ENCODE measurements at places on chromosomes 4 and X.

GRCh38 chrX:151977009-151977408 lies 2.5 kb upstream of the GABRE start:
- DNase-seq, result no peak
- no peaks in the 10 kb centered on the region for H3K27me3 ChIP-seq
- no peaks in the 10 kb centered on the region for H3K36me3 ChIP-seq
- no peaks in the 10 kb centered on the region for H3K4me1 ChIP-seq
- H3K27ac ChIP-seq, result no peak overlapping the region
- no peak overlapping the region for H3K4me3 ChIP-seq

- H3K27me3 ChIP-seq, result no peaks in the 10 kb centered on the region
- H3K27ac ChIP-seq, result no peak overlapping the region
- no peak overlapping the region for H3K4me3 ChIP-seq
- DNase-seq, result no peak
These were observed 352.2 kb downstream of the IDS start for GRCh38 chrX:149152941-149153340.

GRCh38 chr4:81207828-81208227 lies 7.2 kb downstream of the PRKG2 start:
- H3K4me3 ChIP-seq, result no peak overlapping the region
- H3K4me1 ChIP-seq, result no peaks in the 10 kb centered on the region
- H3K27me3 ChIP-seq, result no peaks in the 10 kb centered on the region
- no peaks in the 10 kb centered on the region for H3K36me3 ChIP-seq
- no peak overlapping the region for H3K27ac ChIP-seq

- DNase-seq, result no peak
- no peak overlapping the region for H3K4me3 ChIP-seq
- H3K27me3 ChIP-seq, result no peaks in the 10 kb centered on the region
These were observed 88.3 kb downstream of the BCOR start for GRCh38 chrX:40009462-40009851.

GRCh38 chr4:13989501-13989900 lies 362.0 kb upstream of the BOD1L1 start:
- H3K27me3 ChIP-seq, result no peaks in the 10 kb centered on the region
- H3K4me1 ChIP-seq, result no peaks in the 10 kb centered on the region
- H3K27ac ChIP-seq, result no peak overlapping the region
- H3K36me3 ChIP-seq, result no peaks in the 10 kb centered on the region

- H3K36me3 ChIP-seq, result no peaks in the 10 kb centered on the region
- no peaks in the 10 kb centered on the region for H3K27me3 ChIP-seq
- DNase-seq, result no peak
- H3K27ac ChIP-seq, result no peak overlapping the region
- H3K4me1 ChIP-seq, result no peaks in the 10 kb centered on the region
These were observed 255.6 kb downstream of the NDST4 start for GRCh38 chr4:114857831-114858230.

DNA sequence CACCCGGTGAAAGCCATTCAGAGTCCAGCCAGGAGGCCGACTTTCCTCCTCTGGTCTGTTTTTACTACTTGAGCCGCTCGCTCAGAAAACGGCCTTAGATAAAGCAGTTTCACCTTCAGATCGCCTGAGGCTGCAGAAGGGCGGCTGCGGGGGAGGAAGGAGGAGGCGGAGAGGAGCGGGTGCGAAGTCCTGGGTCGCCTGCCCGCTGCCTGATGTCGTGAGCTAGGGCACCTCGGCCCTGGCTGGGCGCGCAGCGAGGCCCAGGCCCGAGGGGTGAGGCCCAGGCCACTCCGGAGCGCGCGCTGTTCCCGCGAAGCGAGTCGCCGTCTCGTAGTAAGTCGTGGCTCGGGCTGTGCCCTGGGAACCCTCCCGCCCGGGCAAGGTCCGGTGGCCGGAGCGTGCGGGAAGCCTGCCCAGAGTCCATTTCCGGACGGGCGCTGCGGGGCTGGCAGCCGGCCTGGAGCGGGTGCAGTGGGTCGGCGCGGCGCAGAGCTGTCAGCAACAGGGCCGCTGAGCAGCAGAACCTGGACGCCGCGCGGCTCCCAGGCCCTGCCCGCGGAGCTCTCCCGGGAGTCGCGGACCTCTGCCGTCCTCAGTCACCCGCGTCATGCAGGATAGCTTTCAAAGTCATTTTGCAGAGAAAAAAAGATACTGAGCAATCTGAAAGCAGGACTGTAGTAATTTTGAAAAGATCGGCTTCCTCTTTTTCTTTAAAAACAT lies 18.6 kb downstream of the TRIM2 start:
- peak; percentile 7 for DNase-seq
- peak overlapping the region; percentile 54 for H3K4me3 ChIP-seq
- no peak overlapping the region for H3K27ac ChIP-seq
- H3K4me1 ChIP-seq, result peaks cover 17% of the 10 kb centered on the region
- H3K36me3 ChIP-seq, result no peaks in the 10 kb centered on the region

DNA sequence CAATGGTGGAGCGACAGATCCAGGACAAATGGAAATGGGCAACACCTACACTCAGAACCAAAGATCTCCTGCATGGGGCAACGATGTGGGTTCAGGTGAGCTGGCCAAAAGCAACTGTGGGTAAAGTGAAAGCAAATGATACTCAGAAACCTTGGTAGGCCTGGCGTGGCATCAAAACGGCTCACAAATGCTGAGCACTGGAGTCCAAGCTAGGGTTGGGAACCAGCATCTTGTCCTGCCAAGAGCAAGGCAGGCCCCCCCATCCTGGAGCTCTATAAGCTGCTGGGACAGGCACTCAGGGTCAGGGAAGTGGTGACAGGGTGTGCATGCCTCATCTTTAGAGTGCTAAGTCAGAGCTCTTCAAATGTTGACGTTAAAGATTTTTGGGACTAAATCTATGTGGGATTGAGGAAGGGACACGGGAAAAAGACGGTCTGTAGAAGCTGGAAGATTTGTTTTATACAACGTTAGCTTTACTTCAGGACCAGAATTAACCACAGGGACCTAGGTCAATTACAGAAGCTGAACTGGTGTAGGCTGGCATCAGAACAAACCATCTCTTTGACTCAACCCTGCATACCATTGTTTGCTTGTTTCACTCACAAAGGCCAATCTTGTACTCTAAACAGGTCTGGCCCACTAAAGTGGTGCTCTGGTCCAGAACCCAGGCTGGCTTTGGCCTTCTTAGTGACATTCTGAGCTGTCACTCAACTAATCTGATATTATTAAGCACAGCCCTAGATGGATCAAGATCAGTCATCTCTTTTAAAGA lies 10.7 kb downstream of the ATP8A1 start:
- DNase-seq, result no peak
- H3K4me1 ChIP-seq, result peaks cover 52% of the 10 kb centered on the region
- H3K4me3 ChIP-seq, result no peak overlapping the region
- H3K27me3 ChIP-seq, result no peaks in the 10 kb centered on the region

- no peaks in the 10 kb centered on the region for H3K4me1 ChIP-seq
- no peak overlapping the region for H3K27ac ChIP-seq
- no peak for DNase-seq
- H3K36me3 ChIP-seq, result no peaks in the 10 kb centered on the region
- no peak overlapping the region for H3K4me3 ChIP-seq
These were observed 422.1 kb downstream of the BCOR start for GRCh38 chrX:39675619-39676018.

GRCh38 chr4:33883111-33883510 lies 2361.2 kb downstream of the ARAP2 start:
- no peaks in the 10 kb centered on the region for H3K36me3 ChIP-seq
- H3K27ac ChIP-seq, result no peak overlapping the region
- no peak overlapping the region for H3K4me3 ChIP-seq
- DNase-seq, result no peak
- H3K4me1 ChIP-seq, result no peaks in the 10 kb centered on the region

GRCh38 chr4:88021824-88022223 lies 14.4 kb downstream of the PKD2 start:
- no peak overlapping the region for H3K27ac ChIP-seq
- no peak overlapping the region for H3K4me3 ChIP-seq
- no peak for DNase-seq
- H3K27me3 ChIP-seq, result no peaks in the 10 kb centered on the region
- H3K4me1 ChIP-seq, result no peaks in the 10 kb centered on the region

- no peaks in the 10 kb centered on the region for H3K4me1 ChIP-seq
- H3K27ac ChIP-seq, result no peak overlapping the region
- H3K4me3 ChIP-seq, result no peak overlapping the region
- no peaks in the 10 kb centered on the region for H3K36me3 ChIP-seq
These were observed 211.2 kb downstream of the NSUN7 start for GRCh38 chr4:40960941-40961340.

DNA sequence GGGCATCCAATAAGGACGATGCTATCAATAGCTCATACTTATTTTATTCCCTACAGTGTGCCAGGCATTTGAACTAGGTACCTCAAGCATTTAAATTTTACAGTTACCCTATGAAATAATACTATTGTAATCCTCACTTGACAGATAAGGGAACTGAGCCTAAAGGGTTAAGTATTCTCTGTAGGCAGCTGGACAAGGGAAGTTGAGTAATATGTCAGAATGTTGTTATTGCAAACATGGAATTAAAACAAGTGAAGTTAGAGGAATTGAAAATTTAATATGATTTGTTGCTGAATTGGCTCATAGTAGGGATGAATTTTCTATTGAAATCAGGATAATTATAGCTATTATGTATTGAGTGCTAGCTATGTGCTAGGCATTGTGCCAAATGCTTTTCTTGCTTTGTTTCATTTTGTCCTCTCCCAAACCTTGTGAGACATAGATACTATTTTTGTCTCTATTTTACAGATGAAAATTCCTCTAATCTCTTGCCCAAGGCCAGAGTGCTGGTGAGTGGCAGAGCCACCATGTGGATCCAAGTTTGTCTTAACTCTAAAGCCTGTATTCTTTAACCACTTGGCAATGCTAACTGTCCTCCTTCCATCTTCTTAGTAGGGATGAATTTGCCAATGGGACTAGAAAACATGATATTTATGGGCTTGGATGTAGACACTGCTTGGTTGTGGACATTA lies 58.1 kb downstream of the TMEM164 start:
- no peak overlapping the region for H3K4me3 ChIP-seq
- no peaks in the 10 kb centered on the region for H3K36me3 ChIP-seq
- H3K4me1 ChIP-seq, result no peaks in the 10 kb centered on the region
- no peak for DNase-seq

GRCh38 chr4:177311589-177311988 lies 1.9 kb downstream of the NEIL3 start:
- no peaks in the 10 kb centered on the region for H3K27me3 ChIP-seq
- H3K4me1 ChIP-seq, result peaks cover 25% of the 10 kb centered on the region
- DNase-seq, result no peak
- no peak overlapping the region for H3K4me3 ChIP-seq
- H3K36me3 ChIP-seq, result no peaks in the 10 kb centered on the region

GRCh38 chrX:38982370-38982769 lies 181.1 kb downstream of the MID1IP1 start:
- H3K36me3 ChIP-seq, result no peaks in the 10 kb centered on the region
- no peak overlapping the region for H3K27ac ChIP-seq
- no peak for DNase-seq
- no peaks in the 10 kb centered on the region for H3K4me1 ChIP-seq

- H3K27ac ChIP-seq, result no peak overlapping the region
- no peaks in the 10 kb centered on the region for H3K27me3 ChIP-seq
- no peak overlapping the region for H3K4me3 ChIP-seq
- H3K36me3 ChIP-seq, result no peaks in the 10 kb centered on the region
These were observed 29.6 kb downstream of the SMARCA1 start for GRCh38 chrX:129493643-129494042.

- no peaks in the 10 kb centered on the region for H3K27me3 ChIP-seq
- DNase-seq, result no peak
- H3K4me1 ChIP-seq, result peaks cover 47% of the 10 kb centered on the region
- H3K27ac ChIP-seq, result no peak overlapping the region
- H3K4me3 ChIP-seq, result no peak overlapping the region
These were observed 88.0 kb downstream of the IRF2 start for GRCh38 chr4:184386271-184386781.

- DNase-seq, result no peak
- no peaks in the 10 kb centered on the region for H3K27me3 ChIP-seq
- no peaks in the 10 kb centered on the region for H3K4me1 ChIP-seq
- peaks cover 16% of the 10 kb centered on the region for H3K36me3 ChIP-seq
- H3K4me3 ChIP-seq, result no peak overlapping the region
These were observed 33.9 kb downstream of the ZBTB49 start for GRCh38 chr4:4323705-4324534.

- H3K4me1 ChIP-seq, result no peaks in the 10 kb centered on the region
- no peaks in the 10 kb centered on the region for H3K27me3 ChIP-seq
- H3K27ac ChIP-seq, result no peak overlapping the region
- H3K4me3 ChIP-seq, result no peak overlapping the region
- H3K36me3 ChIP-seq, result no peaks in the 10 kb centered on the region
- DNase-seq, result no peak
These were observed 25.5 kb upstream of the MAN2B2 start for GRCh38 chr4:6549445-6549844.

- no peaks in the 10 kb centered on the region for H3K36me3 ChIP-seq
- H3K27ac ChIP-seq, result no peak overlapping the region
- DNase-seq, result no peak
- no peaks in the 10 kb centered on the region for H3K27me3 ChIP-seq
- H3K4me1 ChIP-seq, result no peaks in the 10 kb centered on the region
These were observed 139.6 kb downstream of the IQCM start for GRCh38 chr4:149676076-149676475.

GRCh38 chr4:3524920-3525319 lies 7.3 kb downstream of the LRPAP1 start:
- no peaks in the 10 kb centered on the region for H3K27me3 ChIP-seq
- H3K4me3 ChIP-seq, result no peak overlapping the region
- peaks cover 15% of the 10 kb centered on the region for H3K36me3 ChIP-seq
- no peak for DNase-seq
- peaks cover 7% of the 10 kb centered on the region for H3K4me1 ChIP-seq

DNA sequence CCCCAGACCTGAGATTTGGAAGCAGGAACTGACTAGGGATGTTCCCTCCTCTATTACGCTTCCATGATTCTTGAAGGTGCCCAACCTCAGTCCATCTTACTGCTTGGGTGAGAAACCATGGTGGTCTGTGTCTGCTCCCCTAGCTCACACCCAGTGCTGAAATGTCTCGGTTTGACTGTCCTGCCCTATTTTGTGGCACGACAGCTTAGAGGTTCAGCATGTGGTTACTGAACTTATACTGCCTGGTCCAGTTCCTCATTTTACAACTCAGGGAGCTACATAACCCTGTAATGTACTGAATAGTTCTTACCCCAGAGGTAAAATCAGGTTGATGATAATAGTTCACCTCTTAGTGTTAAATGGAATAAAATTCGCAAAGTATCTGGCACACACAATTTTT lies 203.1 kb downstream of the RBM46 start:
- H3K4me1 ChIP-seq, result no peaks in the 10 kb centered on the region
- no peak overlapping the region for H3K27ac ChIP-seq
- H3K4me3 ChIP-seq, result no peak overlapping the region
- no peak for DNase-seq
- no peaks in the 10 kb centered on the region for H3K27me3 ChIP-seq
- H3K36me3 ChIP-seq, result no peaks in the 10 kb centered on the region

DNA sequence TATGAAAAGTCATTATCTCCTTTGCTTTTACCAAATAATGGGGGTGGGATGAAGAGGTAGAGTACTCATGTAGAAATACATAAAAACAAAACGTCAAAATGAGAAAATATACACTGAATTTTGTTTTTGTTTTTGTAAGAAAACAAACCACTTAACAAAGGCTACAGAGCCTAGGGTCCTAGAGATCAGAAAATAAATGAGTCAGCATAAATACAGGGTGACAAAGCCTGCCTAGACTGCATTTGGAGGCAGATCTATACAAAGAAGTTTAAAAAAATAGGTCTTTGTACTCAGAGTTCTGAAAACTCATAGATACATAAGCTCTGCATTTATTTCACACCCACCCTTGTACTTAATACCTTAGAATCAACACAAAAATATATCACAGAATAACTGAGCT lies 52.4 kb downstream of the MTMR8 start:
- H3K27ac ChIP-seq, result no peak overlapping the region
- H3K36me3 ChIP-seq, result no peaks in the 10 kb centered on the region
- no peak for DNase-seq
- no peaks in the 10 kb centered on the region for H3K27me3 ChIP-seq
- no peak overlapping the region for H3K4me3 ChIP-seq
- H3K4me1 ChIP-seq, result no peaks in the 10 kb centered on the region
